ENCODE measurements at places on chromosomes 2 and 18.

DNA sequence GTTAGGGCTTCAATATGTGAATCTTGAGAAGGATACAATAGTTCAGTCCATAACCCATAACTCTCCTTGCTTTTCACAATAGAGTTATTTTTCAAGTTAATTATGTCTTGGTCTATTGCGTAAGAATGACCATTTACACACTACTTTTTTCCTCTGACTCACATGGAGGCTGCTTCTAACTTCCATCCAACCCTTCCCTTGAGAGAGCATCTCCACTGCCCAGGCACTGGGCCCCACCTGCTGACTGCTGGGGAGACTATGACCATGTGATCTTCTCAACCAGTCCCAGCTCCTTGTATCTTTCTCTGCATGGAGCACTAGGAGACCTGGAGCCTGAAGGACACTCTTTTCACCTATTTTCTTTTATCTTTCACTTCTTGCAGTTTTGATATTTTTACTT, 251.5 kb downstream of the GPD2 start:
- no peak for DNase-seq

DNA sequence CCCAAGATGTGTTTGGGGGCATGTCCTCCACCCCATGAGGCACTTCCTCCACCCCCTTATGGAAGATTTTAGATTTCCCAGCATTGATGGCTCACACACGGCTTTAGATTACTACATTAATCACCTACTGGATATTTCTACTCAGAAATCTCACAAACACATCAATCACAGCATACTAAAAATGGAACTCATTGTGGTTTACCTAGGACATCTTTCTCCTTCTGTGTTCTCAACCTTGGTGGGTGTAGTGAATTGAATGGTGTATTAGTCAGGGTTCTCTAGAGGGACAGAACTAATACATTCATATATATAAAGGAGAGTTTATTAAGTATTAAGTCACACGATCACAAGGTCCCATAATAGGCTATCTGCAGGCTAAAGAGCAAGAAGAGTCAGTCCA, 82.1 kb upstream of the CYRIA start:
- no peak for DNase-seq

DNA sequence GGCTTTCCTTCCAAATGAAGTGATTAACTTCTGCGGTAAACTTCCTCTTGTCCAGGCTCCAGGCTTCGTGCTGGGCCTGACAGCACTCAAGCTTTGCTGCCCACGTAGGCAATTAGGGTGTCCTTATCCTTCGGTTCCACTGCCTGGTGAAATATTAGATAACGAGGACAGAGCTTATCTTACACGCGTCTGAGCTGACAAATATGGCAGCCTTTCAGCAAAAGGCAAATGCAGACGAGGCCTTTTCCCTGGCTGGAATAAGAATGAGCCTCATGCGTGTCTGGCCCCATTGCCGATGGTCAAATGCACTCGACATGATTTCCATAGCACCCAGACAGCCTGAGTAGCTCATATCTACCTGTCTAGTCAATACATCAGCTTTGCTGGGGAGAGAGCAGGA, 141.5 kb downstream of the FAM210A start:
- no peak for DNase-seq

DNA sequence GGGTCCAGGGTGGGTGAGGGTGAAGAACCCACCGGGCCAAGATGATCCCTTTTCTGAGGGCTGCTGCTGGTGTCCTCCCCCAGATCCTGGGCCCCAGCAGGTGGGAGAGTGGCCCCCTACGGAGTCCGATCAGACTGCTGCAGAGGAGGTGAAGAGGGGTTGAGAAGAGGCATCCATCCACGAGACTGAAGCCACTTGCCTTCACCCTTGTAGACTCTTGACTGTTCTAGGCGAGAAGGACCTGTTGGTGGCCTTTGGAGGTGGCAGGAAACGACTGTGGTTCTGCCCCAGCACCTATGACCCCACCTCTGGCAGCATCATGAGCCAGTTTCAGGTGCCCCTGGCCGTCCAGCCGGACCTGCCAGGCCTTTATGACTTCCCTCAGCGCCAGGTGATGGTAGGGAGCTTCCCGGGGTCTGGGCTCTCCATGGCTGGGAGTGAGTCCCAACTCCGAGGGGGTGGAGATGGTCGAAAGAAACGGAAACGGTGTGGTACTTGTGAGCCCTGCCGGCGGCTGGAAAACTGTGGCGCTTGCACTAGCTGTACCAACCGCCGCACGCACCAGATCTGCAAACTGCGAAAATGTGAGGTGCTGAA, 1.5 kb downstream of the TET3 start:
- DNase-seq, result no peak

DNA sequence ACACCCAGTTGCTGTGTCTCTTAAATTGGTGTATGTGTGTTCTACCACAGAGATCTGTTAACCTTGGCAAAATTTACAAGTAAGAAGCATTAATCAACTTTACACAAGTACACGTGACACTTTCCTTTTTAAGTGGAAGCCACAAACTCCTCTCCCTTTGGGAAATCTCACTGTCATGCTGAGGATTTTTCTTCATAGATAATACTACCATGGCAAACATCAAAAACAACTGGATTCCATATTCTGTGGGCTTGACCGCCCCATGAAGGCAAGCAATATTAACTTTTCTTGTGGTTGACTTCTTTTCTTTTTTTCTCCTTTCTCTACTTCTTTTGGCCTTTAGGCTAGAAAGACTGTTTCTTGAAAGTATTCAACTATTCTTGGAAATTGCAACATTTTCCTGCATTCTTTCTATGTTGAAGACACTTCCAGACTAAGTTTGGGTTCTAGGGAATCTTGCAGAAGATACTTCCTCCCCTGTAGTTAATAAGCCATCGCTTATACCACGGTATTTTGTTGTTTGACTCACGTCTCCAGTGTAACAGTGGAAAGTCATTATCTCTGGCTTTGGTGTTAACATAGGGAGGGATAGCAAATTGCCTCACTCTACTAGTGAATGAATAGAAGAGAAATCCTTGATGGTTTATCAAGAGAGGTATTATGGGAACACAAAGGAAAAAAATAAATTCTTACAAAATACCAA, 79.5 kb downstream of the SLC8A1 start:
- no peak for DNase-seq
